Activated CD8-positive, alpha-beta memory T cell treated with anti-CD3 and anti-CD28 coated beads for 24 hours (primary cell): ENCODE measurements at places on chromosomes 4 and X.

GRCh38 chr4:3031357-3032082, 42.8 kb downstream of the HTT-AS start:
- no peak for DNase-seq

DNA sequence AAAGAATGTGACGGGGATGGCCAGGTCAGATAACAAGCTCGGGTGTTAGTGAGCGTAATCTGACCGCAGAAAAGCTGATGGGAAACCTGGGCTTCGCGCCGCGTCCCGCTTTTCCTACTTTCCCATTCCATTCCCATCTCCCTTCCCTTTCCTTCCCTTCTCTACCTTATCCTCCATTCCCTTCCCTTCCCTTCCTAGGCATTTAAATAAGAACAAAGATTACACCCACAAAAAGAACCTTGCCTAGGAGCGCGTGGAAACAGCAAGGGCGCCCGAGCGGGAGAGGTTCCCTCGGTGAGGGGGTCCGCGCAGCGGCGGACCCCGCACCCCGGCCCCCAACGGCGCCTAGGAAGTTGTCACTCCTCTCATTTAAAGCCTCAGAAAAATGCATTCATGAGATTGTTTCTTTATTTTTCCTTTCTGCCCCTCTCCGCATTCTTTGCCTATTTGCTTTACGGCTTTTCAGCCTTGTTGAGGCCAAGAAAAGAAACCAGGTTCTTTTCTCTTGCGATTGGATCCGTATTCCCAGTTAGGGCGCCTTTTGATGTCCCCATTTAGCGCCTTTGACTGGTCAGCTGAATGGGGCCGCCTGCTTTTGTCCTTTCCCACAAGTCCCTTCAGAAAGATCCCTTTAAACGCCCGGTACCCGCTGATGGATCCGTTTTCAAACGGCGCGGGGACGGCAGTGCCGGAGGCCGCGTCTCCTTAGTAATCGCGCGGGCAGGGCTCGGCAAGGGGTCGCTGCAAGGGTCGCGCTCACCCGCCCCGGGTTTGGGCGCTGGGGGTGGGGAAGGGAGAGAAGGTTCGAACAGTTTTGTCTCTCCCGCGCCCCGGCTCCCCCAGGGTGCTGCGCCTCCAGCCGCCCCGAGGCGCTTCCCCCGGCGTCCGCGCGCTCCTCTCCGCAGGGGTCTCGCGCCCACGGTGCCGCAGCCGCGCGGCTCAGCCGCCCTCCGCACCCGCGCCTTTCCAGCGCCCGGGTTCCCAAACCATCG, 54.1 kb upstream of the TMEM33 start:
- DNase-seq, result peak; percentile 57

GRCh38 chrX:17535229-17535628, 160.2 kb downstream of the NHS start:
- DNase-seq, result peak; percentile 65

DNA sequence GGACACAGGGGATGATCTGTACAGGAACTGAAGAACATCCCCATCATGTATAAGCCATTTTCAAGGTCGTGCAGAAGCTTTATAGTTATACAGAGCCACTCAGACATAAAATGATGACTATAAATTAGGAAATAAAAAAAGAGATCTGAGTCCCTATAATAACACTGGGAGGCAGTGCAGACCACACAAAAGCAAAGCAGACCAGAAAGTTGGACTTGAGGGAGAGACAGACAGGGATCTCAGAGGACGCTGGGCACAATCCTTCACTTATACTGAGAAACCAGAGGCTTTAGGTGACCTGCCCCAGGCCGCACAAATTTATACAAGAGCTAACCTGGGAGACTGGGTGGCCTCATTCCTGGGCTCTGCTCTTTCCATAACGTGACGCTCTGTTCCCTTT, 70.5 kb downstream of the HADH start:
- DNase-seq, result no peak

GRCh38 chrX:96971812-96972211, 88.1 kb downstream of the RPA4 start:
- no peak for DNase-seq

GRCh38 chrX:85084770-85085393, 81.2 kb downstream of the APOOL start:
- DNase-seq, result no peak

GRCh38 chr4:112819729-112820128, 182.8 kb downstream of the LARP7 start:
- no peak for DNase-seq

GRCh38 chrX:15150586-15150985, 119.3 kb downstream of the ASB9 start:
- no peak for DNase-seq

DNA sequence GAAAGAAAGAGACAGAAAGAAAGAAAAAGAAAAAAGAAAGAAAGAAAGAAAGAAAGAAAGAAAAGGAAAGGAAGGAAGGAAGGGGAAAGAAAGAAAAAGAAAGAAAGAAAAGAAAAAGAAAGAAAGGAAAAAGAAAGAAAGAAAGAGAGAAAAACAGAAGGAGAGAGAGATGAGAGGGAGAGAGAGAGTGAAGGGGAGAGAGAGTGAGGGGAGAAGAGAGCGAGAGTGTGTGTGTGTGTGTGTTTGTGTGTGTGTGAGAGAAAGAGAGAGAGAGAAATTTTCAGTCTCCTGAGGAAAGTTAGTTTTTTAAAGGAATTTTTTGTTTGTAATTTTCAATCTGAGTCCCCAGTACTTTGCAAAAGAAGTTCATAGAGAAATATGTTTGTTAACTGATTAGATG, 504.1 kb upstream of the POU3F4 start:
- no peak for DNase-seq

DNA sequence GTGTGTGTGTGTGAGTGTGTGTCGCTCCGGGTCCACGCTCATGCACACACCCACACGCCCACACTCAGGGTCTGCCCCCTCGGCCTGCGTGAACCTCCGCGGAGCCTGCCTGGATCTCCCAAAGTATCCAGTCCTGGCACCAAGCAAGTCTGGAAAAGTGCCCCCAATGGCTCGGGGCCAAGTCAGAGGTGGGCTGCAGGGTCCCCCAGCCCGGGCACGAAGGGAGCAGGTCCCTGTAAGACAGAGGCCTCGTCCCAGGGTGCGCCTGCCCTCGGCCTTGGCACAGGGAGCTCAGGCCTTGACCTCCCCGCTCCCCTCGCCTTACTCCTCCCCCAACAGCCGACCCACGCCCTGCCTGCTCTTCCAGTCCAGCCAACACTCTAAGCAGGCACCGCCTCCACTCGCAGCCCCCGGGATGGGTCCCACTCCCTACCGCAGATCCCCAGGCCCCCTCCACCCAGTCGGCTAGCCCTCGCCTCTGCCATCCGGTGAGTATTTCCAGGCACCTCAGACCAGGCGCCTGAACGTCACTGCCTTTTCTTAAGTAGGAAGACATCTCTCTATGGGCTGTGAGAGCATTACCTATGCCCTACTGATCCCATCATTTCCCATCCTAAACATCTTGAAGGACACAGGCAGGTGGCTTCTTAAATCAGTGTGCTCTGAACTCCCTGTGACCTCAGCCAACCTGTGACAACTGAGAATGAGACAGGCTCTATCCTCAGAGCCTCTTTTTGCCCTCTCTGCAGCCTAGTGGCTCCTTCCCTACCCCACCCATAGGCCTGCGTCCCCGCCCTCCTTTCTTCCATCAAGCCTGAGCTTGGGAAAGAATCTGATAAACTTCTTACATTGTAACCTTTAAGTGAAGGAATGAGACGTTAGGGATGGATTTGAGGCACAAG, 704 bp downstream of the FAM114A1 start:
- no peak for DNase-seq

GRCh38 chr4:153345012-153345981, 809 bp downstream of the MND1 start:
- peak; percentile 80 for DNase-seq

DNA sequence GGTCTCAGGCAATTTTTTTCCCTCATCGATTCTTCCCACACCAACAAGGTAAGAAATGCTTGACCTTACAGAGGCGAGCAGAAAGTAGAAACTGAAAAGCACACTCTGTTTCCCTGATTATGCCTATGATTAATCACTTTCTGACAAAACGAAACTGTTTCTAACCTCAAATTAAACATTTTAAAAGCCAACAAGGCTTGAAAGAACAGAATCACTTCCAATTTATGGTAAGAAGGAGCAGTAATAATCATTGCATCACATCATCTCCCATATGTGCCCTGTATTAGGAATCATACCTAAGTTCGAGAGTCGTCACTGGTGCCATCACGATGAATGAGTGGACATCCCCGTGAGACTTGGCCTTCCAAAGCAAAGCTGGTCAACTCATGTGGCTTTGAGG, 12.5 kb upstream of the CXCL13 start:
- DNase-seq, result no peak

DNA sequence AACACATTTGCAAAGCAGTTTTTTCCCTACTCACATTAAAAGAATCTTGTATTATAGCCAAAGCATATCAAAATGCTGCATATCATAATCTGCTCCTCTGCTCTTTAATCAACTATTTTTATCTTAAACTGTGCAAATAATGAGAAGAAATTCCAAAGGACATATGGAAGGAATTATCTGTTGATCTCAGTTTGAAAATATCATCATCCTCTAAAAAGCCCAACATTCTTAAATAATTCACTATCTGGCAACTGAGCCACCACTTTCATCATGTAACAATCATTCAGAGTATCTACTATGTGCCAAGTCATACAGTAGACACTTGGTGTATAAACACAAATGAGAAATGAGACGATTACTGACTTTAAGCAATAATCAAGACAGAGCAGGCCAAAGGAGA, 63.0 kb downstream of the PRSS12 start:
- no peak for DNase-seq

GRCh38 chrX:132592880-132593279, 104.0 kb upstream of the MBNL3 start:
- no peak for DNase-seq

GRCh38 chr4:17771284-17771908, 10.0 kb downstream of the FAM184B start:
- DNase-seq, result no peak

- DNase-seq, result no peak
These were observed 61.9 kb upstream of the MTM1 start for GRCh38 chrX:150506486-150506885.

GRCh38 chr4:168765322-168765721, 244.7 kb downstream of the CBR4 start:
- DNase-seq, result no peak

GRCh38 chr4:94256828-94257227, 49.2 kb downstream of the SMARCAD1 start:
- no peak for DNase-seq

DNA sequence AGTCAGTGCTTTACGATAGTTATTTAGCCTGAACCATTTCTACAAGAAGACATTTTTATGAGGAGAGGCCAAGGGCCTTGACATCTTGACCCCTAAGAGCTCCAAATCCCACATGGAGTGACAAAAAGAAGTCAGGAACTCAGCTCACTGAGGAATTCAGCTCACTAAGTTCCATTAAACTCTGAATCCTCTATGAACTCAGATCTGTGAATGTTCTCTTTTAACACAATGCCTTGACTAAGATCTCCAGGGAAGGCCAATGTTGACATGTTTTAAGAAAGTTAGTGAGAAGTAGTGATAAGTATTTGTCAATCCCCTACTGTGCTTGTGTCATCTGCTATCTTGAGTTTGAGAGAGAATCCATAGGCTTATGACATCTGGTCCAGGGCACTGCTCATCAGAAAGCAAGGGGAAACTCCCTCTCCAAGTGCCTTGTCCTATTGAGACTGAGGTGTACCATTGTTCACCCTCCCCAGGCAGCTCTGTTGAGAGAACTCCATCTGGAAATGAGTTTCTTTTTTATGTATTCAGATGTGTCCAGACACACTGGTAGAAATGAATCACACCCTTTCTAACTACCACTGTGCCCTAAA, 68.7 kb upstream of the PCDH19 start:
- DNase-seq, result no peak

DNA sequence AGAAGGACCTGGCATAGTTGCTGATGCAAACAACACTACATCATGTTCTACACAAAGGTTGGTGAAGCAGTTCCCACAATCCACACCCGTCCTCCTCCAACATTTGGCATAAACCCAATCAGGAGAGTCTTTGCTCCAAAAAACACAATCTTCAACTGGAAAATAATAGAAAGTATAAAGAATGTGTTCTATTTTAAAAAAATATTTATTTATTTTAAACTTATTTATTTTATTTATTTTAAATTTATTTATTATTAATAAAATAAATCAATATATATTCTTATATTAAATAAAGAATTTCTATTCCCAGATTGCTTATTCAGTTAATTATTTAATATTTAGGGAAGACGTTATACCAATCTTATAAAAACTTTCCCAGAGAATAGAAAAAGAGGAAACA, 1753.7 kb upstream of the AGA start:
- no peak for DNase-seq

DNA sequence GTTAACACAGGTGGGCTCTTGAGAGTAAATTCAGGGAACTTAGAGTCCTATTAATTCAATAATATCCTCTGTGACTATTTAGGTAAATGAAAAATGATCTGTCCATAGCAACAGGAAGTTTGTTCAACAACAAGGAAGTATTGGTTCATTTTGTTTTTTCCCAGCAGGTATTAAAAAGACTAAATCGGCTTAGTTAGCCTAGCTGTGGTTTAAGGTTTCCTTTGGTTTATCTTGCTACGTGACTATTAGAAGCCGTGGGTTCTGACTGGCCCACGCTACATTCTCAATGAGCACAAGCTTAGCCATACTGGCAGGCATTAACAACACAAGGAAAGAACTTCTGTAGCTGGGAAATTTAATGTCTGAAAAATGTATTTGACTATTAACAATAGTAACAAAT, 168.8 kb upstream of the HS3ST1 start:
- no peak for DNase-seq

DNA sequence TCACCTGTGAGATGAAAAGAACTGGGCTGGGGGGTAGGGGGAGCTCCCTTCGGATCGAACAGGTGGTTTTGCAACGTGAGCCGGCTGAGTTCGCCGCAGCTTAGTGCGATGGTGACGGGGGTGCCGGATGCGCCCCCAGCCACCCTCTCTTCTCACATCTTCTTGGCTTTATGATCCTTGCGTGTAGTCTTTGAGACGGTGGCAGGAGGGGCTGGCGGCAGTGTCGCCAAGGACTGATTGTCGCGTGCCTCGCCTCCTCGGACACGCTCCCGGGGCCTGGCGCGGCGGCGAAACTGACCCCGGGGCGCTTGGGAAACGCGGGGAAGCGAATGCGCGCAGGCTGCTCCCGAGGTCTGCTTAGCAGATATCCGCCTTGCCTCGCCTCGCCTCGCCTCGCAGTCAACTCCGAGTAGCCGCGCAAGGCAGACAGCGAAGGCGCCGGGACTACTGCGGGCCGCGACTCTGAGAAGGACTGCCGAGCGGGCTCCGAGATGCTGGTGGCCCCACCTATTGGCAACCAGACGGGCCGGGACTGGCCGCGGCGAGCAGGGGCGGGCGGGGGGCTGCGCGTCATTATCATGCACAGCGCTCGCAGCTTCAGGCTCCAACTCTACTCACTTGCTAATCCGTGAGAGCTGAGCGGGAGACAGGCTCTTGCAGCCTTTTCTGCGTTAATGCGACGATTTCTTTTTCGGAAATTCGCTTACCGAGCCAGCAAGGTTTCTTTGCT, 1.5 kb downstream of the GRID2 start:
- DNase-seq, result no peak

GRCh38 chr4:175435381-175435783, 376.7 kb downstream of the GPM6A start:
- no peak for DNase-seq

- DNase-seq, result no peak
These were observed 551.4 kb downstream of the IQCM start for GRCh38 chr4:149264093-149264733.

GRCh38 chr4:96598465-96598864, 758.6 kb downstream of the PDHA2 start:
- DNase-seq, result no peak

GRCh38 chr4:109676886-109677285, 26.4 kb downstream of the CASP6 start:
- no peak for DNase-seq
